ENCODE measurements at places on chromosomes 7 and 10.

DNA sequence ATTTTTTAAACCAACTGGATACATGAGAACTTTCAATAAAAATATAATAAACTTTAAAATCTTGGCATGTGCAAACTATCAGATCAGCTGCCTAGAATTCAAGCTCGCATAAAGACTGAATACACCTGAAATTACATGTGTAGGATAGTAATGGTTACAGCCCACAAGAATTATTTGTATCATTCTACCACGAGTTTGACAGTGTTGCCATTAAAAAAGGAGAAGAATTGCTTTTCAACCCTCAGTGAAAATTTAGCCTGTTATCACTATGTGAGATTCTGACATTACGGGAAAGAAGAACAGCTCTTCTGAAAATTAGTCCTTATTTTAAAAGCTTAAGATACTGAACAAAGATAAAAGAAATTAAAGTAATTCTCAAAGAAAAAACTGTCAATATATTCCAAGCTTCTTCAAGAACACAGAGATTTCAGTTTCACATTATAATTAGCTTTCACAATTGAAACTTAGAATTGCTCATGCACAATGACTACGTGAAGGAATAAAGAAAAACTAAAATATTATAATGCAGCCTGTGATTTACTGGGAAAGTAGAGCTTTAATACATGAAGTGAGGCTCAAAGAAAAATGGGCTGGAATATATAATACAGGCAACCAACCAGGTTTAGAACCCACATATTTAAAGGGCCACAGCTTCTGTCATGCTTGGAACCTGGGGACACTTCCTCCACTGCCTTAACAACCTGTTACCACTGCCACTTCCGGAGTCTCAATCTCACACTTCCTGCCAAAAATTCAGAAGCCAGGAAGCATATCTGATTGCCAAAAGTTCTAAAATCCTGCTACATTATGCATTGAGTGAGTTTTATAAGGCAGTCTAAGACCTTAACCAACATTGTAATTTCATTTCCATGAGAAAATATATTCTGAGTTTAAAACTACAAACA lies 23.2 kb downstream of the TPK1 start:
- no peak for DNase-seq

- peak; percentile 81 for DNase-seq
These were observed 20.2 kb upstream of the SMC3 start for GRCh38 chr10:110547139-110547761.

DNA sequence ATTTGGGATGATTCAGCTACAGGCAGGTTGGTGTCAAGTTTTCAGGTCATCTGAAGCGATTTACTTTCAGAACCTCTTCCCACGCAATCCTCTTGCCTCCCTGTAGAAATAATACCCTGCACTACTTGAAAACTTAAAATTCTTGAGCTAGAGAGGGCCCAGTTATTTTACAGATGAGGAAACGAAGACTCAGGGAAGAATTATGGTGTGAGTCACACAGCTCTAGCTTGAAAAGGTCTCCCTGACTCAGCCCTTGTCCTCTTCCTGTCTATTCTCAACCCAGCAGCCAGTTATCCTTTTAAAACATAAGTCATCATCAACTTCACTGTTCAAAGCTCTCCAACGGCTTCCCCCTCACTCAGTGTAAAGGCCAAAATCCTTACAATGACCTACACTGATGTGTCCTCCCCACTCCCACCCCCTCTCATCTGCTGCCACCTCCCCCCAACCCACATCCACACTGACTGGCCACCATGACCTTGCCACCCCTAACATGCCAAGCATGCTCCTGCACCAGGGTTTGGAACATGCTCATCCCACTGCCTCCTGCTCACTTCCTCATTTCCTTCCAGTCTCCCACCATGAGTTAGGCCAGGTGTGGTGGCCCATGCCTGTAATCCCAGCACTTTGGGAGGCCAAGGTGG lies 3.4 kb downstream of the DNMBP start:
- peak; percentile 93 for DNase-seq

DNA sequence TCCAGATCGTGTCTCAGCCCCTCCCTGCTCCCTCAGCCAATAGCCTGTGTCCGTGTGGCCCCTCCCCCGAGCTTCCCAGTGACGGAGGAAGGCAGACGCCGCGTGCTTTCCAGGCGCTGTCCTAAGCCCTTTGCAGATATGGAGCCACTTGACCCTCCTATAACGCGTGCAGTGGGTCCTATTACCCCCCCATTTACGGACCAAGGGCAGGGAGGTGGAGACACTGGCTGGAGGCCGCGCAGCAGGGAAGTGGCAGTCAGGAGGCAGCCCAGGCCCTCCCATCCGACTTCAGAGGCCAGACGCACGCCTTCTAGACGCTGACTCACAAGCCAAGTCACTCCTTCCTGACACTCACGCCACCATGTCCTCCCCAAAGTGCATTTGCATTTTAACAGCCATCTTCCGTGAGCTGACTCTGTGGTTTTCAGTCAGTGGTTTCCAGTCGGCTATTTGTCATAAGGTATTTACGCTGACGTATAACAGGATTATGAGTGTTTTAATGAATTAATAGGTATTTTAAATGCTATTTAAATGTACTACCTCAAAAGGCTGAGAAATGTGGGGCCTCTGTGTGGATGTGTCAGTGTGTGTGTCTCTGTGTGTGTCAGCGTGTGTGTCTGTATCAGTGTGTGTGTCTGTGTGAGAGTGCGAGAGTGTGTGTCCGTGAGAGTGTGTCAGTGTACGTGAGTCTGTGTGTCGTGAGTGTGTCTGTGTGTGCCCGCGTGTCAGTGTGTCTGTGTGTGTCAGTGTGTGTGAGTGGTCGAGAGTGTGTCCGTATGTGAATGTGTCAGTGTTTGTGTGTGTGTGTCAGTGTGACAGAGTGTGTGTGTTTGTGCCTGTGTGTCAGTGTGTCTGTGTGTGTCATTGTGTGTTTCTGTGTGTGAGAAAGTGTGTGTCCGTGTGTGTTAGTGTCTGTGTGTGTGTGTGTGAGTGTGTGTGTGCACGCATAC lies 92.0 kb upstream of the INSIG1 start:
- DNase-seq: peak; percentile 95

DNA sequence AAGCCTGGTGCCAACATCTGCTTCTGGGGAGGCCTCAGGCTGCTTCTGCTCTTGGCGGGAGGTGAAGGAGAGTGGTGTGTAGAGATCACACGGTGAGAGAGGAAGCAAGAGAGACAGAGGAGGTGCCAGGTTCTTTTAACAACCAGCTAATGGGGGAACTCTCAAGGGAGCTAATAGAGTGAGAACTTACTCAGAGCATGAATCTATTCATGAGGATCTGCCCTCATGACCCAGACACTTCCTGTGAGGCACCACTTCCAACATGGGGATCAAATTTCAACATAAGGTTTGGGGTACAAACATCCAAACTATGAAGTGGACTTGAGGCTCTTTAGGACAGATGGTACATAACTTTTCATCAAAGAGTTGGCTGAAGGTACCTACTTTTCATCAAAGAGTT lies 5.1 kb upstream of the ZNF32 start:
- DNase-seq: no peak

GRCh38 chr10:19952224-19953010 lies 136.2 kb downstream of the PLXDC2 start:
- DNase-seq: no peak

DNA sequence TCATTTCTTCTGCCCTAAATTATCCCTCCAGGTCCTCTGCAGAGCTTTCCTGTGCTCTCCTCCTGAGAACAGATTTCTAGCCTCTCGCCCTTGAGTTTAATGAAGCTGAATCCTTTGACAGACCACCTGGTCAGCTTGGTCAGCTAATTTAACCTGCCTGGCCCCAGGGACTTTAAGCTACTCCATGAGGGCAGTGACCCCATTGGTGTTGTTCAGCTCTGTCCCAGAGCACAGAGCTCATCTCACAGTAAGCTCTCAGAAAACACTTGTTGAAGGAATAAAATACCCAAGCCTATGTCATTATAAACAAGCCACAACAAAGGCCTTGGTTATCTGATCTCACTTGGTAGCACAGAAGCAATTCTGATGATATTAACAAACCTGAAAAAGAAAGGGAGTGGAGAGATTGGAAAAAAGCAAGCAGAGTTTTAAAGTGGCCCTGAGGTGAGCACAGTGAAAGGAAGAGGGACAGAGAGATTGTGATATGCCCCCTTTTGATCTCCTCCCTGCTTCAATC lies 24.4 kb downstream of the SLC26A4 start:
- no peak for DNase-seq

All from fibroblast of pulmonary artery (primary cell).